ENCODE measurements at places on chromosomes 12 and 14.

DNA sequence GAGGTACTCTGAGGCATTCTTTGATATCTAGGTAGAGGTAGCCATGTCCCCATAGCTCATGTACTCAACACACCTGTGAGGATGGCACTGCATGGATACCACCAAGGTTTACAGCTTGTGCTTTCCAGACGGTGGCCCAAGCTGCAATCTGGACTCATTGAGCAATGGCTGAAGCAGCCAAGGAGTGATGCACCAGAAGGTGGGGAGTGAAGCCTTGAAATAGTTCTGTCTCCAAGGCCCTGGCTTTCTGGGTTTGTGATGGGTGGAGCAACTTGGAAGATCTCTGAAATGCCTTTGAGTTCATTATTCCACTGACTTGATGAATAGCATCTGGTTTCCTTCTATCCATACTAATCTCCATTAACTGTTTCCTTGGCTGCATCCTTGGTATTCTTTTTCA is 290.0 kb upstream of the NOVA1 start:
- DNase-seq = no peak

GRCh38 chr14:49636866-49637265 is 1.8 kb upstream of the DNAAF2 start:
- DNase-seq = no peak

DNA sequence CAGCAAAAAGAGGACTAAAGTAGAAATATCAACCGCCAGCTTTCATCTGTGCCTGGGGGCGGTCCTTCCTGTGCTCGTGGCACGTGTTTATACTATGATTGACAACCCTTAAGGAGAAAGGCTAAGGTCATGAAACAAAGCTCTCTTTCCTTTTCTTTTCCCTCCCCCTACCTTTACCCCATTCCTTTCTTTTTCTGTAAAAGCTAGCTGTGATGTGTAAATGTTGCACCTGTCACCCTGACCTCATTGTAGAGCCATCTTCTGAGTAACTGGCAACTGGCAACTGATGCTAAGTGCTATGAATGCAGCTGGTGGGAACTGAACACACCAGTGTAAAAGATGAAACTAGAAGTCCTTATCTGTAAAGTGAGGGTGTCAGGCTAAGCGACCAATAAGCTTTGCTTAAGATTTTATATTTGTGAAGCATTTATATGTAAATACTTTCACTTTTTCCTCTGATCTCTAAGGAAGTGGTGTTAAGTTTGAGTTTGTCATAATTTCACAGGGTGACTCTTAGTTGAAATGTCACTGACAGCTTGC is 102.8 kb upstream of the BCAT1 start:
- DNase-seq = no peak

DNA sequence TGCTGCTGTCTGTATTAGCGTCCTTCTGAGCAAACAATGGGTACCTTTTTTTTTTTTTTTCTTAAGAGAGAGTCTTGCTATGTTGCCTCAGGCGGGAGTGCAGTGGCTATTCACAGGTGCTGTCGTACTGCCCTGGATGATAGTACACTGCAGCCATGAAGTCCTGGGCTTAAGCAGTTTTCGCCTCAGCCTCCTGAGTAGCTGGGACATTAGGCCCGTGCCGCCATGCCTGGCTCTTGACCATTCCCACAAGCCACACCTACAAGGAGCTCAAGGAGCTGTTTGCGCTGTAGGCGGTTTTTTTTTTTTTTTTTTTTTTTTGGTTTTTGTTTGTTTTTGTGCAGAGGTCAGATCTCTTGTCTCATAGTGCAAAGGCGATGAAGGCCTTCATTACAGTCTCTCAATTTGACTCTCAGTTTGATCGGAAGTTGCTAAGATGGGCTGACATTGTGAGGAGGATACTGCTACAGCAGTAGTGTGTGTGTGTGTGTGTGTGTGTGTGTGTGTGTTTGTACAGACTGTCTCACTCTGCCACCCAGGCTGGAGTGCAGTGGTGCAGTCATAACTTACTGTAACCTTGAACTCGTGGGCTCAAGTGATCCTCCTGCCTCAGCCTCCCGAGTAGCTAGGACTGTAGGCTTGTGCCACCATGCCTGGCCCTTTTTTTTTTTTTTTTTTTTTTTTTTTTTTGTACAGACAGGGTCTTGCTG is 34.2 kb downstream of the TRAF3 start:
- no peak for DNase-seq

- no peak for DNase-seq
Observed at GRCh38 chr14:41362139-41362538, 244.5 kb upstream of the LRFN5 start.

DNA sequence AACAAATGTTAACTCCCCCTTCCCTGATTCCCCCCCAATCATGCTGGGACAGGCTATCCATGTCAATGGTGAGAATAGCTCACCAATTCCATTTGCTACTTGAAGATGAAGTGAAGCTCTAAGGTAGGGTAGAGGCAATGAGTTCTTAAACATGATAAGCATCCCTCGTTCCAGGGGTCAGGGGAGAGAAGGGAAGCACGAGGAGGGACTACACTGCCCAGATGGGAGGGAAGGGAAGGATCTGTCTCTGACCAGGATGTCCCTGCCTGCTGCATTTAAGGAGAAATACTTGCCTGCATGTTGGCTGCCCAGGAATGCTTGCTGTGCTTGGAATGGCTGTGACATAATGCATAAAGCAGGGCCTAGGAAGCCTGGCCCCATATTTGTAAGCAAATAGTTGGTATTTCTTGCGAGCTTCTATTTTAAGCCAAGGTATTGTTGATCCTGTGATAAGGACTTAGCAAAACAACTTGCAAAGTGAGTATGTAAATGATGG is 155.1 kb downstream of the CEP83 start:
- no peak for DNase-seq

GRCh38 chr14:32374155-32374554 is 45.1 kb downstream of the AKAP6 start:
- no peak for DNase-seq

GRCh38 chr14:71833476-71833875 is 98.8 kb upstream of the RGS6 start:
- no peak for DNase-seq

GRCh38 chr14:43914041-43914693 is 592.9 kb downstream of the FSCB start:
- no peak for DNase-seq

DNA sequence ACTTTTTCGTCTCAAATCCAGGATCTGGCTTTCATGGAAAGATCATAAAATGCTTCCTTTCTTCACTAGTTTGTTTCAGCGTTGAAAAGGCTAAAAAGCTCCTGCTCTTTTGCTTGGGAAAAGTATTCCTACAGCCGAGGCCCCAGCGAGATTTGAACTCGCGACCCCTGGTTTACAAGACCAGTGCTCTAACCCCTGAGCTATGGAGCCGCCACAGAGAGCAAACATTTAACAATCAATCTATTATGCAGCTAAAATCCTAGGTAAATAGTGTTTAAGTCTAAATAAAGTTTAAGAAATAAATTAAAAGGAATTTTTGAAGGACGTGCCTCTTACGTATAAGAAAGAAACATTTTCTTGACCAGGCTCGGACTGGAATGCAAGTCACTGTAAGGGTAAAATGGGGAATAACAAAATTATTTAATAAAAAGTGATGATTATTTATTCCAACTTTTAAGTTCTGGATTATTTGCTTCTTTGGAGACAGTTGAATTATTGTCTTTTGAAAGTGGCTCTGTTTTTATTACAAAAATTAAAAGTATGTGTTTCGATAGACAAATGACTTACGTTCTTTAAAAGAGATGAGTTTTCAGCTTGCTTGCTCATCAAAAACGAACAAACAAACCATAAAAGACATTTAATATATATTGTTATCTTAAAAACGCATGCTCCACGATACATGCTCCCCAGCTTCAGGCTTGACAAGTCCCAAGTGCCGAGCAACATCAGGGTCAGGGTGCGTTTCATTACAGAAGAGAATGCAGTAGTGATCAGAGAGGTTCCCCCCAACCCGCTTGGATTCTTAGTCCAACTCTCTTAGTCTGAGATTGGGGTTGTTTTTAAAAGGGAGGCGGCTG is 10.2 kb downstream of the OR6S1 start:
- no peak for DNase-seq

DNA sequence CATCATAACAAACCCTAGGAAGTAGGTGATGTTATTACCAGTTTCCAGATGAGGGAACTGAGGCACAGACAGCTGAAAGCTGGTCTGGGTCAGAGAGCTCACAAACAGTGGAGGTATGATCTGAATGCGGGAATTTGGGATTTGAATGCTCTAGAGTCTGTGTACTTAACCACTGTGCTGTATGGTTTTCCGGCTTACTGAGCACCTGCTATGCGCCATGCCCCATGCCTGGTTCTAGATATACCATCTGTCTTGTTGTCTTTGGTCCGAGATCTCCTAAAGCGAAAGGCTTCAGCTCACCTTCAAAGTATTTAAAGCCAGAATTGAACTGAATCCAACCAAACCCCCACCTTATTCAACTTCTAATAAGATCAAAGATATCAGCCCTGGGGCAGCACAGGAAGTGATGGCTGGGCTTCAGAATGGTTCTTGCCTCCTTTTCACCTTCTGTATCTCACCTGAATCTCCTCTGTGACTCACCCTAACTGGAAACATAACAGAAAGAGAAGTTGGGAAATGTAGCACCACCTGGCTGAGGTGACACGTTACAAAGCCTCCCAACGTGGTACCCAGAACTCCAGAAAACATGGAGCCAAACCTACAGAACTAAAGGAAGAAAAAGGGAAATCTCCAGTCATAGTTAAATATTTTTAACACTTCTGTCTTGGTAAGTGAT is 54.3 kb downstream of the PRMT8 start:
- no peak for DNase-seq

DNA sequence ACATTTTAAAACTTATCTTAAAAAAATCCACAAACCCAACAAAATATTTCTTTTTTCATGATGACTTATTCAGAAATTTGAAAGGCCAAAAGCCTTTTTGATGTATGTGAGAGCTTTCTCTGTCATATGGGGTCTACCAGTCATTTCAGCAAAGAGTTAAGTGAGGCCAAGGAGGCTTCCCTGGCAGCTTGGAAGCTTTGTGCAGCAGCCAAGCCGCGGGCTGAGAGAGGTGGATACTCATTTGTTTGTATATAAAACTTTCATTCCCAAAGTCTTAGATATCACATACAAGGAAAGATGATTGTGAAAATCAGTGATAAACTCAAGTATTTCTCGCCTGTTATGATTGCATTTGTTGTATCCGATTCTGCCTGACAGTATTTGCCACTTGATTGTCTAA is 48.5 kb upstream of the RNU6-8 start:
- no peak for DNase-seq

DNA sequence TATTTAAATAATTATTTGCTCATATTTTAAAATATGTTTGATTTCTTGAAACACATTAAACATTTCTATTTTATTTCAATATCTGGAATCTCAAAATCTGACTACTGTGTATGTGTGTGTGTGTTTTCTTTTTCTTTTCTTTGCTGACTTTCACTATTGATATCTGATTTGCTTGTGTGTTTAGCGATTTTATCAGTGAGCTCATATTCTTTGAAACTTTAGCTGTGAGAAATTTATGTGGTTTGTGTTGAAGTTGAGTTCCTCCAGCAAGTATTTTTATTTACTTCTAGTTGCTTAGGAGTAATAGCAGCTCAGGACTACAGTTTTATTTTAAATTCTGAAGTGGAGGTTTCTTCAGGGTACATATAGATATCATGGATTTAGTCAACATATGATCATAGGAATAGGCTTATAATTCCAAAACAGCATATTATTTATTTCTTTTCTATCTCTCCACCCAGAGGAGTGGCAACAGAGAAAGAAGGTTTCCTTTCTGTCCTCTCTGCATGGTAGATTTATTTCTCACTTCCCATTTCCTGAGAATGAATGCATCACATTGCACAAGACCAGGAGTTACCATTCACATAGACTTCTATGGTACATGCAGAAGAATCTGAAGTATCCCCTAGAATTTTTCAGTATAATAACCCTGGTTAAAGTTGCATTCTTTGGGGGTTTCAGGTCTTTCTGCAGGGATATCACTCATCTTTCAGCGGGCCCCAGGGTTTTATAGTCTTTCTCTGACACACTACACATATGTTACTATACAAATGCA is 60.5 kb downstream of the PTPRQ start:
- no peak for DNase-seq

GRCh38 chr12:116529048-116529447 is 30.1 kb upstream of the MAP1LC3B2 start:
- no peak for DNase-seq

DNA sequence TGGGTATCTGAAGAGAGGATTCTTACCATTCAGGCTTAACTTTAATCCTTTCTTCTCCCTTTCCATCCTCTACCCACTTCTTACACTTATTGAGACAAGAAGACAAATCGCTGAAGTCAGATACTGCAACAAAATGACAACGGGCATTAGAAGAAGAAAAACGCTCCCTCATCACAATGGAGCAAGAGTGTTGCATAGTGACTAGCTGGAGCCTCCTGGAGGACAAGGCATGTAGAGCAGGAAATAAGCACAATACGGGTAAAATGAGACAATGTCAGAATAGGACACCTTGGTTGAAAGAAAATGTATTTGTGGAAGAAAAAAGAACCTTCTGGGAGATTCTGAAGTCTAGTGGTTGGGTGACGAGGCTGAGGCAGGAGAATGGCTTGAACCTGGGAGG is 501.0 kb downstream of the RERGL start:
- no peak for DNase-seq

- DNase-seq = no peak
Observed at GRCh38 chr12:26608706-26609105, 224.3 kb downstream of the ITPR2 start.

GRCh38 chr14:91464615-91465205 is 45.4 kb downstream of the PPP4R3A start:
- no peak for DNase-seq

DNA sequence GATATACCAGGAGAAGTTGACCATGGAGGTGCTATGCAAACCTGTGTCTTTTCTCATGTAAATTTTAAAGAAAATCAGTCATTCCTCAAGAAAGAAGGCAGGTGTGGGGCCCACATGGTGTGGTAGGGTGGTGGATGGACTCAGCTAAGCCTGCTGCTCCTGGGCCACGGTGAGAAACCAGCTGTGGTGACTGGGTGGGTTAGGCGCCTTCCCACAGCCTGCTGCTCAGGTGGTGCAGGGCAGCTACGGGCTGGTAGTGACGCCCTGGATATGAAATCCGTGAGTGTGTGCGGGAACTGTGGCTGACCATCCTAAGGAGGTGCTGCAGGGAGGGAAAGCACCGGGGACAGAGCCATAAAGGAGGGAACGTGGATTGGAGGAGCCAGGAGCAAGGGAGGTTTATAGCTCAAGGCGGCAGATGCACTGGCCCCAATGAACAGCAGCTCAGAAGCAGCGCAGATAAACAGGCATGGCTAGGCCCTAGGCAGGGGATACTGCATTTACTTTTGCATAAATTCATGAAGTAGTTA is 408.8 kb downstream of the FUT8 start:
- no peak for DNase-seq

DNA sequence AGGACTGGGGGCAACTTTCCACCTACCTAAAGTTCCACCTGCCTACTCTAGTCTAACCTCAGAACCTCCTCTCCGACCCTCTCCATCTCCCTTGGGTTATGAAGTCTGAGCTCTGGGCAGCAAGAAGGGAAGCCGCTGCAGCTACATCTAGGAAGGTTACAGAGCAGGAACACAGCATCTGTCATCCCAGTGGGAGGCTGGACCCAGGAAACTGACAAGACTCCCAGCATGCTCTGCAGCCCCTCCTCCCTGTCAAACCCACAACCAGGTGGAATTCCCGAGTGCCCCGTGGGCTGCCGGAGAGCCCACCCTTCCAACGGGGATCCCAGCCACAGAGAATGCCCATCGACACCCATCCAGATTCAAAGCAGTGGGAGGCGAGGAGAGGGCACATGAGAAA is 2.1 kb downstream of the TESC start:
- DNase-seq = no peak

- no peak for DNase-seq
Observed at GRCh38 chr14:36313898-36314297, 6.5 kb downstream of the MBIP start.

- peak; percentile 51 for DNase-seq
Observed at GRCh38 chr14:103104654-103105452, 10.3 kb downstream of the EXOC3L4 start.

Data from stimulated activated CD4-positive, alpha-beta T cell treated with anti-CD3 and anti-CD28 coated beads, Interleukin-15, amount 100 ng/mL, for 1 hour (primary cell).